ENCODE measurements at places on chromosomes 16 and 17.

- DNase-seq, result no peak
These were observed 1.5 kb downstream of the MYO15A start for GRCh38 chr17:18109935-18110485.

- DNase-seq, result no peak
These were observed 7.3 kb downstream of the CYGB start for GRCh38 chr17:76530095-76530723.

DNA sequence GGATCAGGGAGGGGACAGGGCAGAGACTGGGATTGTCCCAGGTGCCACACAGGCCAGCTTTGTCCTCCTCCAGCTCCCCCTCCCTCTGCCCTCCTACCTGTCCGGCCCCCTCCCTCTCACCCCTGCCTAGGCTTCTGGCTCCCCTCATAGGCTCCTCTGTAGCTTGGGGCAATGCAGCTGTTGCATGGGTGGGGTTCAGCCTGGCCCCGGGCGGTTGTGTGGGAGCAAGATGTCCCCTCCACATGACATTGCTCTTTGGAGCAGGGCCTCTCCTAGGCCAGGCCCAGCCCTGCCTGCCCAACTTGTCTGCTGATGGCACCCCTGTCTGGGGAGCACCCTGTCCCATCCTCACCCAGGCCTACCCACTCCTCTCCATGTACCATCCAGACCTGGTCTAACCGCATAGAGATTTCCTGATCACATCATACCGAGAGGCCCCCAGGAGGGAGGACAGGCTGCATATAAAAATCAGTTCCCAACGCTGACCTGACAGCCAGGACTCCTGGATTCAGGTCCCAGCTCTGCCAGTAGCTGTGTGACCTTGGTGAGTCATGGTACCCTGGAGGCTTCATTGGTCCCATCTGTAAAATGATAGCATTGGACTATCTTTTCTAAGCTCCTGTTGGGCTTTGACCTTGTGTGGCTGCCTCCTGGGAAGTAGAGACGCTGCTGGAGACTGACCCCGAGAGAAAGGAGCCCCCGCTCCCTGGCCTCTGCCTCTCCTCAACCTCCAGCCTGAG is 48.8 kb upstream of the DLX4 start:
- no peak for DNase-seq

DNA sequence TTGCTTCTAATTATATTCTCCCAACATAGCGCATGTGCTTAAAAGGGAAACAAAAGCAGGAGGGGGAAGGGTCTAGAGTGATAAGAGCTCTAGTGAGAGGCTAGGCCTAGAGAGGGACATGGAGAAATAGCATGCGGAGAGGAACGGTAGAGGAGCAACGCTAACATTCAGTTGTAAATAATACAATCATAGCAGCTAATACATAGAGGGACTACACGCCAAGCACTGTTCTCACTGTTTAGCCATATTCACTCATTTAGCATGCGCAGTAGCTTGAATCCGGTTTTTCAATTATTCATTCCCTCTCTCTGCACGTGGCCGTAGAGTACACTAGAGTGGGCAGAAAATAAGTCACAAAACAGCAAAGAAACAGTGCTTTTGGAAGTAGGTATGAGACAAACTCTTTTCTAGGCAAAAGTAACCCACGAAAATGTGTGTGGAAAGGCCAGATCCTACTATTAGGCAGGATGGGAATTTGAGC is 1.7 kb upstream of the ALOX12 start:
- DNase-seq, result no peak

DNA sequence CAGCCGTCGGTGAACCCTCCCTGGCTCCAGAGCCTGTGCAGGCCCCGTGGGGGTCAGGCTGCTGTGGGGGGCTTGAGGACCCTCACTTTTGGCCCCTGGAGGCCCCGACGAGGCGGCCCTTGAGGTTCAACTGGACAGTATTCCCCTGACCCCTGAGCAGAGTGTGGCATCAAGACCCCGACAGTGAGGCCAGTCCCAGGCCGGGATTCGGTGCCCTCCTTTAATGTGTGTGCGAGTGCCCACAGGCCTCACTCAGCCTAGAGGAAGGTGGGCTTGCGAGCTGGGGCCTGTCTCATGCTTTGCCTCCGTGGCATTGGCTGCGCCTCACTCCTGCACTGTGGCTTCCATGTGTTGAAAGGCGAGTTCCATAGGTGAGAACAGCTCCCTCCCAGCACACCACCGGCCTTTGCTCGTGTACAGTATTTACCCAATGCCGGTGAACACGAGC is 94.5 kb downstream of the METRNL start:
- DNase-seq, result no peak

GRCh38 chr17:3666516-3666915 is 1.9 kb downstream of the TAX1BP3 start:
- DNase-seq, result no peak

- DNase-seq, result no peak
These were observed 5.3 kb downstream of the UNC119 start for GRCh38 chr17:28547096-28547622.

- no peak for DNase-seq
These were observed 3.7 kb downstream of the NOL3 start for GRCh38 chr16:67173808-67174705.

GRCh38 chr17:30922235-30923030 is 688 bp downstream of the ADAP2 start:
- no peak for DNase-seq

GRCh38 chr16:25707982-25708583 is 16.3 kb downstream of the HS3ST4 start:
- no peak for DNase-seq

DNA sequence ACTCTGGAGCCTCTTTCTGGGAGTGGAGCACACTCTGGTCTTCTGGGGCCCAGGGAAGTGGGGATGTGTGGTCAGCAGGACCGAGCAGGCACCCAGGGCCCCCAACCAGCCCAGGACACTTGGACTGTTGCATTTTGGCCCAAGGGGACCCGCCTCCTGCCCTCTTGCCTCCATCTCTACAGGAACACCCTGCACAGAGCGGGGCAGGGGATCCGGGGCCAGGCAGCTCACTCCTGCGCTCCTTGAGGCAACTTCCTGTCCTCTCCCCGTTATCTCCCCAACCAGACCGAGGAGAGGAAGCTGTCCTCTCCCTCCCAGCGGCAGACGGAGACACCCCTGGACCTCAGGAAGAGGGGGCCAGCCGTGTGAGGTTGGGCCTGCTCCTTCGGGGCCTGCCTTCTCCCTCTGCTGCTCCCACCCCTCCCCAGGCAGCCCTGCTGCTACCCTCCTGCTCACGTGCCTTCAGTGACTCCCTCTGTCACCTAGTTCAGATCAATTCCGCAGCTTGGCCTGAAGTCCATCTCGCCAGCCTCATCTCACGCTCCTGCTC is 10.0 kb upstream of the ATP2A3 start:
- no peak for DNase-seq

- no peak for DNase-seq
These were observed 1.4 kb downstream of the COTL1 start for GRCh38 chr16:84616515-84616914.

- no peak for DNase-seq
These were observed 23.8 kb upstream of the CRYM start for GRCh38 chr16:21301895-21302291.

DNA sequence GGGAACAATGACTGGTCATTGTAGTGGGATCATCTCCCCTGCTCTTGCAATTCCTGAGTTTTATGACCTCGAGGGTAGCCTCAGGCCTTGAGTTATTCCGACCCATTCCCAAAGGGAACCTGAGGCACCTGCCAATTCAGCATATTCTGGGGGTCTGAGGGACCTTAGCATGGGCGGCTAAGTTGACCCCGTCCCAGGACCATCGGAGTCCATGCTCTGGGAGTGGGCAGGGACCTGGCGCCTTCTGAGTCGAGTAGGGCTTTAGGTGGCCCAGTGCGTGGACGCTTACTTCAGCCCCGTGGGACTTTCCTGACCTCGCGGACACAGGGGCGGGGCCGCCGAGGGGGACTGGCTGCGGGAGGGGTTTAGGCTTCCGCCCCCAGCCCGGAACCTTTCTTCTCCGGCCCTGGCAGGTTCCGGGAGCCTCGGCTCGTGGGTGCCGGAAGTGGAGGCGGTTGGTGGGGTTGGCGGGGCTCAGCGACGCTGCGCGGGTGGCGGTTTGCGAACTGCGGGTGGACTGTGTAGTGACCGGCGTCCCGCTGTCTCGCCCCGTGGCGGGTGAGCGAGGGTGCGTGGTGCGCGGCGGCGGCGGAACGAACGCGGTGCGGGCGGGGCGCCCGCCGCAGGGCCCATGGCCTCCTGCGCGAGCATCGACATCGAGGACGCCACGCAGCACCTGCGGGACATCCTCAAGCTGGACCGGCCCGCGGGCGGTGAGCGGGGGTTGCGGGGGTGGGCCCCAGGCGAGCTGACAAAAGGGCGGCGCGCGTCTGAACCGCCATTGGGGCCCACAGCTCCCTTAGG is at the start of gene EDC4:
Gene EDC4, plus strand, starts transcription at position 422 of the 804 bp plus-strand sequence. Its CDS starts 210 bp downstream, at position 632.
- no peak for DNase-seq

DNA sequence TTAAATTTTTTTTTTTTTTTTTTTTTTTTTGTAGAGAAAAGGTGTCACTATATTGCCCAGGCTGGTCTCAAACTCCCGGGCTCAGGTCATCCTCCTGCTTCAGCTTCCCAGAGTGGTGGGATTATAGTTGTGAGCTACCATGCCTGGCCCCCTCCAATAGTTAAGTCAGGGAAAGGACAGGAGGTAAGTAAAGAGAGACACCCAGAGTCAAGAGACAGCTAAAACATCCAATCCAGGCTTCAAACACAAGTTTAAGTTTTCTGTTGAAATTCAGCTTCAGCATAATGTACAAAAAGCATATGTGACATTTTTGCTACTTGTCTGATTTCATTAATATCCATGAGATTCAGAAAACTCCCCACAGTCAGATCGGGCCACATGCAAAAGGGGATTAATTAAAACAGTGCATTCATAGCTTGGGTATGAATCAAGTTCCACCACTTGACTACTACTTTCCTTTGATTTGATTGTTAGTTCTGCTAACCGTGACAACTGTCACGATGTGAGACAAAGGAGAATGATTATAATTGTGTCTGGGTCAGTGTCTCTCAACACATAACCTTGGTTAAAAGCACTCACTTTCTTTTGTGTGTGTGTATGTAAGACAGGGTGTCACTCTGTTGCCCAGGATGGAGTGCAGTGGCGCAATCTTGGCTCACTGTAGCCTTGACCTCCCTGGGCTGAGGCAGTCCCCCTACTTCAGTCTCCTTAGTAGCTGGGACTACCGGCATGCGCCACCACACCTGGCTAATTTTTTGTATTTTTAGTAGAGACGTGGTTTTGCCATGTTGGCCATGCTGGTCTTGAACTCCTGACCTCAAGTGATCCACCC is 184.9 kb downstream of the PARN start:
- DNase-seq, result no peak

GRCh38 chr16:72264771-72265170 is 92.8 kb upstream of the PMFBP1 start:
- DNase-seq, result no peak

- no peak for DNase-seq
These were observed 46.9 kb downstream of the ACSM1 start for GRCh38 chr16:20650400-20651166.

- DNase-seq, result no peak
These were observed 8.0 kb upstream of the GNA13 start for GRCh38 chr17:65064452-65065019.

- DNase-seq, result peak; percentile 87
These were observed 25.5 kb downstream of the NSMCE1 start for GRCh38 chr16:27242868-27243590.

DNA sequence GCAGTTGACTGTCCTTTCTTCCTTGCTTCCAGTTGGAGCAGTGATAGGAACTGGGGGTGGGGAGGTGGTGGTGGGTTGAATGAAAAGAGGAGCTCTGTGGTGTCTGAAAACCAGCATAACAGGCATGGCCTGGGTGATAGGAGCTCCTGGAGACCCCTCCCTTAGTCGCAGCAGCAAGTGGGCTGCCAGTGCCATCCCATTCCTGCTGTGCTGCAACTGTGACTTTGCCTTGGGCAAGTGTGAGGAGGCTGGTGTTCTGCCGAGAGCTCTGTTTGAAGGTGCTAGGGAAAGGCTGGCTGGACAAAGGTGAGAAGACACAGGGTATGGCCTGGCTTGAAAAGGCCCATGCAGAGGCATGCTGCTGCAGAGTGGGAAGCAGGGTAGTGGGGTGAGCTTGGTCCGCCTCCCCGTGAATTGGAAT is 2.7 kb upstream of the CDK5R1 start:
- no peak for DNase-seq

DNA sequence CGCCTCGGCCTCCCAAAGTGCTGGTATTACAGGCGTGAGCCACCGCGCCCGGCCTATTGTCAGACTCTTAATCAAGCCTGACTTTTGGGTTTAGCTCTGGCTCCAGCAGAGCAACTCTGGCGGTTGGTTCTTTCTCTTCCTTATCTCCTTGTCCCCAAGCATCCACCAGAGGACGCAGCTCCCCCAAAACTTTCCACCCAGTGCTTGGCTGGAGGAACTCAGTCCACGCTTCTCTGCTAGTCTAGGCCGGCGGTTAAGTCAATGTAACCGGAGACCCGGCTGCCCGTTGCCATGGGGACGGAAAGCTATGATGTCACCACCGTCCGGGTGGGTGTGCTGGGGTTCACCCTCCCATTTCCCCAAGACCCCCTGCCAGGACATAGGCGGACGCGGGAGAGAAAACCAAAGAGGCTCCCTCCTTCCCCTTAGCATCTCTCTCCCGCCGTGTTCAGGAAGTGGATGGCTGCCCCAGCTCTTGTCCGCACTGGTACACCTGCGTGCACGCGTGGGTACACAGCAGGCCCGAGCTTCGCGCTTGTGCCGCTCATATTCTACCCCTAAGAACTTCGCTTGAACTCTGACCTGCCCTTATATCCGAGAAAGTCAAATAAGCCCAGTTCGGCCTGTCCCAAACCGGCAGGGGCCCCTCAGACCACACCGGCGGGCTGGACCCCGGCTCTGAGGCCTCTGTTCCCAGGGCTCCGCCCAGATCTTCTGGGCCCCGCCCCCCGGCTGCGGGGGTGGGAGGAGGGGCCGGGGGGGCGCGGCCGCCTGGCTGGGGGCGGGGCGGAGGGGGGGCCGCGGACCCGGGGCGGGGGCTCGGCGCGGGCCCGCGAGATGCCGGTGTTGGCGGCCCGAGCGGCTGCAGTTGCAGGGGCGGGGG is at the start of gene RND2:
Gene RND2, plus strand, starts transcription at position 825 of the 883 bp plus-strand sequence. CDS start 117 bp downstream, outside the sequence.
- no peak for DNase-seq

- no peak for DNase-seq
These were observed 604 bp downstream of the PRR14 start for GRCh38 chr16:30651124-30652004.

DNA sequence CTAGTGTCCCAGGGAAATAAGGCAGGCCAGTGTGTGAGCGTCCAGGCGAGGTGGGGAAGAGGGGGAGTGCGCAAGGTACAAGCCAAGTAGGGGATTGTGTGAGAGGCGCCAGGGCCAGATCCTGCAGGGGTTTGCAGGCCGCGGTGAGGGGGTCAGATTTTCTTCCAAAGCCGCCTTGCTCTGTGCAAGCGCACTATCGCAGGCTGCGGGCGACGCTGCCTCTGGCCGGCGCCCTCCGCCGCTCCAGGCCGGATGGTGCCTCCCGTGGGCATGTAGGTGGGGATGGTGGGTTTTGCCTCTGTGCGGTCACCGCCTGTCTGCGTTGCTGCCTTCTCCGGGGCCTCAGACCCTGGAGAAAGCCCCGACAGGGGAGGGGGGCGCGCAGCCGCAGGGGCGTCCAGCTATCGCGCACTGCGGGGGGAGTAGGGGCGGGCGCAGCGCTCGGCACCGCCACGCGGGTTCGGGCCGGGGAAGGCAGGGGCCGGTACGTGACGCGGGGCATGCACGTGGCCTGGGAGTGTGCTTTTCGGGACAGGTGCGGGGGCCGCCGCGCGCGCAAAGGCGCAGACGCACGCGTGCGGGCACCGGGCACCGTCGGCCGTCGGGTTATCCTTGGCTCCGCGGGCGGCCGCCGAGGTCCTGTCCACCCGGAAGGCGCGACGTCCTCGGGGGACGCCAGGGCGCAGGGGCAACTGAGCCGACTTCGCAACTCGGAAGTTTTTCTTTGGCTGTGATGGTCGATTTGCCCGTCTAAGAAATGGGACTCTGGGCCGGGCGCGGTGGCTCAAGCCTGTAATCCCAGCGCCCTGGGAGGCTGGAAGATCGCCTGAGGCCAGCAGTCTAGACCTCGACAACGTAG is 1.1 kb upstream of the HAPSTR1 start:
- DNase-seq, result peak; percentile 92
